Activated CD4-positive, alpha-beta T cell treated with anti-CD3 and anti-CD28 coated beads for 36 hours (primary cell): ENCODE measurements at places on chromosomes 6 and 20. TPM values are rescaled to one million over a fixed set of nuclear protein-coding genes. Genes with fewer than 3 reads are reported as not detected.

Gene DDX27
- 54.0 TPM for total RNA-seq

Gene GABRR1
- not detected for total RNA-seq

DNA sequence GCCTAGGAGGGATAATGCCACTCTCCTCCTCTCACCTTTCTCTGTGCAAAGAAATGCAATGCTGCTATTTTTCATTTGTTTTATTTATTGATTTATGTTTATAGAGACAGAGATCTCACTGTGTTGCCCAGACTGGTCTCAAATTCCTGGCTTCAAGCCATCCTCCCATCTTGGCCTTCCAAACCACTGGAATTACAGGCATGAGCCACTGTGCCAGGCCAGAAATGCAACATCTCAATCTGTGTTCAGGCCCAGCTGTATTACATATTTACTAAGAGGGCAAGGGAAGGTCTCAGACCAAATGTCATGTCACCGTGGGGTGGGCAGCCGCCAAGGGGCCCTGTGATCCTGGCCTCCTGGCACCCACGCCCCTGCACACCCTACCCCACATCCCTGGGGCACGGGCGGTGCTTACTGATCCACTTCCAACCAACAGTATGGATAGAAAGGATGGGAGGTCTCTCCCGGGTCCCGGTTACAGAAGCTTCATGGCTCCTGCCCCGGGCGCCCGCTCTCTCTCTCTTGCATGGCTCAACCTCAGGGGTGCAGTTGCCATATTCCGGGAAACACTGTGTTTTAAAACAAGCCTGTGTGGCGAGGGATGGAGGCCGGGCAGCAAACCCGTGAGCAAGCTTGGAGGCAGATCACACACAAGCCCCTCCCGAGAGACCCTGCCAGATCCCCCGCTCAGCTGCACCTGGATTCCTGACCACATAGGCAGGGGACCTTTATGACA, 111.8 kb downstream of the AGPAT4 start:
- no peak for DNase-seq

- DNase-seq: no peak
Observed at GRCh38 chr6:168131464-168132415, 52.7 kb upstream of the FRMD1 start.

DNA sequence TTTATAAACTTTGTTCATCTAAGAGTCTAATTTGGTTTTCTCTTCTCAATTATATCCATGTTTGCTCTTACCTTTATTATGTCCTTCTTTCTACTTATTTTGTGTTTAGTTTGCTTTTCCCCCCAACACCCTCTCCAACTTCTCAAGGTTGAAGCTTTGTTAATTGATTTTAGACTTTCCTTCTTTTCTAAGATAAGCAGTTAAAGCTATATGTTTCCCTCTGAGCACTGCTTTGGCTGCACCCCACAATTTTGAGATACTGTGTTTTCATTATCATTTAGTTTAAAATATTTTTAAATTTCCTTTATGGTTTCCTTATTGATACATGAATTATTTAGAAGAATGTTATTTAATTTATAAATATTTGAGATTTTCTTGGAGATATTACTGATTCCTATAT, 13.9 kb upstream of the BEND6 start:
- DNase-seq: no peak

DNA sequence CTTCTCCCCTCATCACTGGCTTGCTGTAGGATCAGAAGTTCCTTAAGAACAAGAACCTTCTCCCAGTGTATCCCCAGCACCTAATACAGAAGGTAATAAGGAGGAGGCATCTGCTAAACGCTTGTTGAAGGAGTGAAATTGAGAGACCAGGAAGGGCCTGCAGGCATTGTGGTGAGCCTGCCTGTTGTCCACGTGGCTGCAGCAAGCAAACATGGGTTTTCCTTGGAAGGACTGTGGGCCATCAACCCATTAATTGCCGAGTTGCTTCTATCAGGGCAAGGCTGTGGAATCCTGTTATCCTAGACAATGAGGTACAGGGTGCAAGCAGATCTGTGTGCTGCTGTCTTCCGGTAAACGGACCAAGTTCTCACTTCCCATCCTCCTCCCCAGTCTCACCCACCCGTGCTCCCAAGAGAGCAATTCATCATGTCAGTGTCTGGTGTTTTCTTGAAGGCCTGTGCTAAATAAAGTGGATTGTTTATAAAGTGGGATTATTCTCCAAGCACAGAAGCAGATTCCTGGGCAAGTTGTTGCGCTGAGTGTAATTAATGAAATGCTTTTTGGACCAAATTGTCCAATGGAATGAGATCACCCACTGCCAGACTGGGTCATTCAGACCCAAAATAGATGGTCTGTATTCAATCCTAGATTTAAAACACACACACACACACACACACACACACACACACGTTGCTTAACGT, 164.6 kb upstream of the CDYL start:
- no peak for DNase-seq

DNA sequence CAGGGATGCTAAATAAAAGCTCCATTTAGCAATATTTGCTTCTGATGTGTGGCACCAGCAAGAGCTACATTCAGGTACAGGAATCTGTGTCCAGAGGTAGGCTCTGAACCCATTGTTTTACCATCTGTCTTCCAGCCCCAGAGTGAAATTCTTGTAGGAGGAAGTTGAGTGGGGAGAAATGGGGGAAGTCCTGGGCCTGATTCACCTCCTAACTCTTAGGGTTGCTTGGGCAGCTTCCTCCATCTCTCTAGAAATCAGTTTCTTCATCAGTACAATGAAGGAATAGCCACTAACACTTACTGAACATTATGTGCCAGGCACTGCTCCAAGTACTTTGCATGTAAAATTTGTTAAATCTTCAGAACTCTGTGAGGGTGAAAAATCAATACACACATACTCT, 35.1 kb upstream of the TSPYL1 start:
- no peak for DNase-seq

DNA sequence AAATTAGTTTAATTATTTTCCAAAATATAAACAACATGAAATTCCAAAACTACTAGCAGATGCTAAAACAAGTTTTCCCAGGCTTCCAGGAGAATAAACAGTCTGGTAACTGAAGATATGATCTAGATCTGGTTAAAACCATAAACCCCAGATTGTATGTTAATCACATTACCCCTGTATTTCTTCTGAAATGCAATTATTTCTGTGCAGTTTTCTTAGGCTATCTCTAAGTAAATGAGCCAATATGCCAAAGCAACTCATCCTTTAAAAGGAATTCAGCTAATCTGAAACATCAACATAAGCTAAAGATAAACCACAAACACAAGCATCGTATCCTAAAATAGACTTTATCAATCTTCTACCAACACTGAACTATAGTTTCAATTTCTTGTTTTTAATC, 44.6 kb upstream of the SENP6 start:
- no peak for DNase-seq

DNA sequence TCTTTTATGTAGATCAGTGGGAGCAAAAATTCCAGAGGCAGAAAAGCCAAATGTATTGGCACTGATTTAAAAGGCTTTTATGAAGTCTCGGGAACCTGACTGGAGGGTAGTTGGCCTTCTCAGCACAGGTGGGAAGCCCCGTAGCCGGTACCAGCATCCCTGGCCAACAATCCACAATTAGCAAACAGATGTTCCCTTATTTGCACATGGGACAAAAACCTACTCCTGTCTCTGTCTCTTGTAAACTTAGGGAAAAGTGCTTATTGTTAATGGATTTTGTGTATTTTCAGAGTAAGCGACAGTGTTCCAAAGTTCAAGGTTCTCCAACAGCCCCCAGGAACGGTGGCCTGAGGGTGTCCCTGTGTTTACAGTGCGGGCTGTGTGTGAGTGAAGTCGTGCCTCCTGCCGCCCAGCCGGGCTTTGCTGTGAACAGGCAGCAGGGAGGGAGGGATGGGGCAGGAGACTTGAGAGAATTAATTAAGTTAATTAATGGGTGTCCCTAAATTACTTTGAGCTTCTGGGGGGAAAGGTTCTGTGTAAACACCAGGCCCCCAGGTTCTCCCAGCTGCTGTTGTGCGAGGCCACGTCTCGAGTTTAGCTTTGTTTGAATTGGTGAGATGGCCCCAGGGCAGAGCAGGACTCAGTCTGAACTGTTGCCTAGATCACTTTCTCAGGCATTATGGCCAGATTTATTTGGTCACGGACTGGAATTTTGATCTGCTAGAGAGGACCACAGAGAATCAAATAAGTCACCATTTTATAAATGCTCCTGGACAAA, 3.9 kb downstream of the SYNJ2 start:
- no peak for DNase-seq

DNA sequence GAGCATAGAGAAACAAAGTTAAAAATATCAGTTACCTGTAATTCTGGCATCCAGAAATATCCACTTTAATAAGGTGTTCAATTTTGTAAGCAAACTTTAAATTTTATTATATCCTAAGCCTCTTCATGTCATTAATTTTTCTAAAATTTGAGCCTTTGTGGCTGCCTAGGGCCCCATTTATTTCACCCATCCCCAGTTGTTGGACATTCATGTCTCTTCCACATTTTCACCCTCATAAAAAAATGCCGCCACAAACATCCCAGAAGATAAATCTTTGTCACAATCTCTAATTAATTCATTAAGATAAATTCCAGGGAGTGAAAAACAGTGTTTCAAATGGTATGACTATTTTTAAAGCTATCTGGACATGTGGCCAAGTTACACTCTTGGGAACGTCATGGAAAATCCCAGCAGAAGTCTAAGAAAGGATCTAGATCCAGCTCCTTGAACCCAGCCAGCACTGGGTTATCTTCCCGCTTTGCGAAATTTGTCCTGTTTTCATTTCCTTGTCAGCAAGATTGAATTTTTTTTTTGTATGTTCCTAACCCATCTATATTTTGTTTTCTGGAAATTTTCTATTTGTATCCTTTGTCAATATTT, 97.2 kb downstream of the TMEM242 start:
- no peak for DNase-seq

- DNase-seq: no peak
Observed at GRCh38 chr20:6024768-6025167, 29.1 kb downstream of the LRRN4 start.

DNA sequence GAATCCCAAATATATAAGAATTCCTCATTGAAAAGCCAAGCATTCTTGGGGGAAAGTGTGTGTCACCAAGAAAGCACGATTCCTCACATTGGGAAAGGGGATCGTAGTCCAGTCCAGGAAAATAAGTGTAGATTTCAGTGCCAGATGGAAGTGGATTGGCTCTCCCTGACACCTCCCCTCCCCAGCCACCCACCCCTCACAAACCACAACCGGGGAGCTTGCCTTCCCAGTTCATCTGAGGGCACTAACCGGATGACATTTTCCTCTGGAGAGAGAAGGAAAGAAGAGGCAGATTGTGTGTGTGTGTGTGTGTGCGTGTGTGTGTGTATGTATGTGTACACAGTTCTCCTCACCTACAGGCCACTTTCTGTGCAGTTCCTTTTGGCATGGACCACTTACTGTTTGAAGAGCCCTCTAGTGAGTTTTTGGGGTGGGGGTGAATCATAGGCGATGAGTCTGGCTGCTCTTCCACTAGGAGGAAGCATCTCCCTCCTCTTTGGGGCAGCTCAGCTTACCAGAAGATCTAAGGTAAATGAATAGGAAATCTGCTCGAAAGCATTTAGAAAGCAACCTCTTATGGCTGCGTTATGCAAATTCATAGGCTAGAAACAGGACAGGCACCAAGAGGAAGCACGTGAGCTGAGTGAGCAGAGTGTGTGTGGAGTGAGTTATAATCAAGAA, 20.8 kb downstream of the DAAM2 start:
- no peak for DNase-seq

DNA sequence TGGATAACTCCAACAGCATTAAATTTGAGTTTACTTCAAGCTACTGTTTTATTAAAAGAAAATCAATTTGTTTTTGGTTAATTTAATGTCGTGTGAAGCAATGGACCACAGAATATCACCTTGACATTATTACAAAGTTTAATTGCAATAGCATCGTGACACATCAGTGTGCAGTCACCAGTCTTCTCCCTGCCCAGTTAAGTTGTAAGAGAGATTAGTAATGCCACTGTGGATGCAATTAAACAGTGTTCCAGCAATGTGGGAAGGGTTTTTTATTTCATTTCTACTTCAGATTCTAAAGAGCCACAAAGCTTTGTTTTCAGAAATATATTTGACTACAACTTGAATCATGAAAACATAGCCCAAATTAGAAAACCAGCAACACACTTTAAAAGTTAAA, 128.7 kb downstream of the SYNE1 start:
- DNase-seq: no peak

GRCh38 chr20:50138120-50138478, 15.4 kb downstream of the PEDS1 start:
- DNase-seq: no peak

DNA sequence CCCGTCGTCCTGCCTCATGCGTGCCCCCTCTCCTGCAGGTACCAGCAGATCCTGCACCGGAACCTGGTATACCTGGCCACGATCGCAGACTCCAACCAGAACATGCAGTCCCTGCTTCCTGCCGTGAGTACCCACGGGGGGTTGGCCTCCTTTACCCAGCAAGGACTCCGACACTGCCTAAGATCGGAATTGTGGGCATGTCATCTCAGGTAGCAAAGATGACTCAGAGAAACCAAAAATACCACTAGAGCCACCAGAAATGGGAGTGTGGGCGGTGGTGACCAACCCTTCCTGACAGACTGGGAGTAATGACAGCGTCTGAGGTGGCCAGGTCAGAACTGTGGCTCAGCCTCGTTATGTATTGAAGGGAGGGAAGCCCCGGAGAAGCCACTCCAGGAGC, 16.3 kb downstream of the SS18L1 start:
- peak; percentile 82 for DNase-seq

DNA sequence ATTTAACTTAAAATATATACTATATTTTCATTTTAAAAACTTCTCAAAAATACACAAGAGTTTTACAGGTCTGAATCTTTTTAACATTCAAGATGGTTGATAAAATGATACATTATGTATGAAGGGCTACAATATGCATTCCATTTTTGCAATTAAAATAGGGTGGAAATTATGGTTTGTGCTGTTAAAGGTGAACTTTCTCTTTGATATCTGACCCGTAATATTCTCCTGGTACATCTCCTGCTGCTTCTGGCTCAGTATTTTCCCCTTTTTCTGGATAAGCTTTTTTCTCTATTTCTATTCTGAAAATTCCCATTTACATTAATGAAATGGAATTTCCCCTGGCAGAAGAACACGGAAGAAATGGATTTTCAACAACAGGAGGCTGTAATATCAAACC, 27.4 kb upstream of the LCA5 start:
- DNase-seq: no peak

GRCh38 chr6:131958542-131959470, 7.6 kb upstream of the CCN2 start:
- DNase-seq: no peak

DNA sequence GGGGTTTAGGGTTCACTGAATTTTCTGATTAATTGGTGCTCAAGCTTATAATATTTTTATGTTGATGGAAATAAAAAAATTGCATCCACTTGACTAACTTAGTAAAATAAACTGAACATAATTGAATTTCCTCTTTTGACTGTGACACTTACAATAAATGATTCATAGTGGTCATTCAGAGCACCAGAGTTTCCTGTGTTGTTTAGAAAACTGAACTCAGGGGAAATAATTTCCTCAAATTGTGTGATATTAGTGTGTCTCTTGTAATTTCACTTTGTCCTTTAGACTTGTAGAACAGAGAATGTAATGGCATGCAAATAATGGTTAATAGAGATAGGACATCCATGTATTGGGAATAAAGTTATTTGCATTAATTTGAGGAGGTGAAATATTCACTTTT, 319.7 kb upstream of the MAN1A1 start:
- DNase-seq: no peak

GRCh38 chr6:6595952-6596351, 7.4 kb downstream of the LY86 start:
- no peak for DNase-seq
